ENCODE measurements at places on chromosomes 5 and 9.

GRCh38 chr5:121693864-121694263 lies 157.8 kb upstream of the FTMT start:
- no peak for DNase-seq

GRCh38 chr5:126368239-126368812 lies 54.9 kb upstream of the GRAMD2B start:
- DNase-seq: no peak

DNA sequence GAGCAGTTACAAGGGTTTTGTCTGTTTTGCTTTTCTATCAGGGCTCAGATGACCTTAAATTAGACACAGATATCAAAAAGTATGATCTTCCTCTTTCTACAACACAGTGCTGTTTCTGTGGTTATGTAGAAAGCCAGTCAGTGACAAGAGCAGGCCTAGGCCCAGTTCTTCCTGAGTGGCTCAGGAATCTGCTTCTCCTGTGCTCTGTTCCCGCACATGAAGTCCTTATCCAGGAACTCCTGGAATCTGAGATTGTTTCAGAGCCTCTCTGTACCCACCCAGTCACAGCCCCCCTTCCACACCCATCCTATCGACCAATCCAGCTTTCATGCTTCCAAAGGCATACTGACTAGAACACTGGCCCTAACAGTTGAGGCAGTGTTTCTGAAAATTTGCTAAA lies 40.4 kb upstream of the SMU1 start:
- no peak for DNase-seq

- DNase-seq: peak; percentile 91
Measured at GRCh38 chr5:164345173-164345849, 839.9 kb downstream of the MAT2B start.

DNA sequence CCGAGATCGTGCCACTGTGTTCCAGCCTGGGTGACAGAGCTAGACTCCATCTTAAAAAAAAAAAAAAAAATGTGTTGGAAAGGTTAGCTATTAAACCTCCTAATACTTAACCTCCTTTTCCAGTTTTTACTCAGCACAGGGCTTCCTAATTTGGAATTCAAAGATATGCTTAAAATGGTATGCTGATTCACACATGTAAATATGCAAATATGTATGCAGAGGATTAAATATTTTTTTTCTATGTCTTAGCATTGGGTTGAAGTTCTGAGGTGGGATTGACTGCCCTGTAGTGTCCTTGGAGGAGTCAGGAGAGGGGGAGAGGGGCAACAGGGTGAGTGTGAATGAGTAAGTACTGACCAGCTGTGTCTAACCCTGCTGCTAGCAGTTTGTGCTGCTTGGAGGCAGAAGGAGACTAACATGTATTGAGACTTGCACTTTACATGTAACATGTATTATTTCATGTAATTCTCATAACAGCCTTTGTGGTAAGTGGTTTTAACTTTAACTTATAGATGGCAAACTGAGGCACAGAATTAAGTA lies 63.2 kb downstream of the SLC44A1 start:
- DNase-seq: no peak

DNA sequence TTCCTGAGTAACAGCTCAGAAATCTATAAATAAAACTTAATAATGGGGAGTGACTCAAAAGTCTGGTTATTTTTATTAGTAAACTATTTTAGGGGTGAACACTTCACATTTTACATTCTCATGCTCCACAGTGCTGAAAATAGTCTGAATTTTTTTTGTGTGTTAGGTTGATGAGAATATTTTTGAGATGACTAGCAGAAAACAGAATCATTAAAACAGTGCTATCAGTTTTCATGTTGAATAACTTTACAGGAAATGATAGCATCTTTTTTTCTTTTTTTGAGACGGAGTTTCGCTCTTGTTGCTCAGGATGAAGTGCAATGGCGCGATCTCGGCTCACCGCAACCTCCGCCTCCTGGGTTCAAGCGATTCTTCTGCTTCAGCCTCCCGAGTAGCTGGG lies 60.3 kb downstream of the TMC1 start:
- DNase-seq: no peak

DNA sequence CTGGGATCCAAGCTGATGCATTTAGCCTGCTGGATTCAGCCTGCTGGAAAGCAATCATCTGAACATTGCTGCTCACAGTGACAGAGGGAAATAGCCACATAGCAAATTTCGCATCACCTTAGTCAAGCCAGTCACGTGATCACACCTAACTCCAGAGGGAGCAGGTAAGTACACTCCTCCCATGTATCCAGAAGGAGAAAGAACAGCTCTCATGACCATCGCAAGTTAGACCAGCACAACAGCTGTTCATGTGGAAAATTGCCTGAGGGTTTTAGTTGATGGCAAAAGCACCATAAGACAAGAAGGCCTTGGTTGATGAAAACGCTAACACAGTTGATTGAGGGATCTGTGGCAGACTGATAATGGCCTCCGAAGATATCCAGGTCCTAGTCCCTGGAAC lies 34.2 kb upstream of the MYO10 start:
- DNase-seq: no peak

DNA sequence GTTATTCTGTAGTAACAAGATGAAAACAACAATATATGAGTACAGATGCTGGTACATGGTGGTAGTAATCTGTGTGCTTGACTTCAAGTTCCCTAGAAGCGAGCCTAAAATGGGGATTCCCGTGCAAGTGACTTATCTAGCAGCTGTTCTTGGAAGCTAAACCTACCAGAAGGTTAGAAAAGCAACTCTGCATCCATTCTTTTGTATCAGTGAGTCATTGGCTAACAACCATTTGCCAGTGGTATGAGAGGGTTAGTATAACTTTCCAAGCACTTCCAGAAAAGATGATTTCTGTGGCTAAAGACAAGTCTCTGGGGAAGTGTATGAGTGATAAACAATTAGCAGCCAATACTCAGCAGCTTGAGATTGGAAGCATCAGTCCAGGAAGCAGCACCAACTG lies 787.7 kb upstream of the CDH6 start:
- no peak for DNase-seq

- no peak for DNase-seq
Measured at GRCh38 chr5:80216096-80216495, 39.8 kb downstream of the SERINC5 start.

GRCh38 chr9:137444106-137444790 lies 3.1 kb upstream of the ENTPD8 start:
- no peak for DNase-seq

DNA sequence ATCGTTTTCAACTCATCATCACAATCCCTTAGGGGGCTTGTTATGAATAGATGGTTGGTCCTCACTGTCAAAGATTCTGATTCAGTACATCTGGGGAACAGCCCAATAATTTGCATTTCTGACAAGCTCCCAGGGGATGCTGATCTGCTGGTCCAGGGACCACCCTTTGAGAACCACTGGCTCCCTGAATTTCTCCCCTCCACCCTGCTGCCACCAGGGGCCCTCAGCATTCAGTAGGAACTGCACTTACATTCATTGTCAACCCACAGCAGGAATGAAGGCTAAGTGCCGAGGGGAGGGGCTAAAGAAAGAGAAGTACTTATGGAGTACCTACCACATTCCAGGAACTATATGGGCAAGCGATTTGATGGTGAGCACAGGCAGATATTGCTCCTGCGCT lies 85.9 kb downstream of the BOD1 start:
- DNase-seq: no peak

DNA sequence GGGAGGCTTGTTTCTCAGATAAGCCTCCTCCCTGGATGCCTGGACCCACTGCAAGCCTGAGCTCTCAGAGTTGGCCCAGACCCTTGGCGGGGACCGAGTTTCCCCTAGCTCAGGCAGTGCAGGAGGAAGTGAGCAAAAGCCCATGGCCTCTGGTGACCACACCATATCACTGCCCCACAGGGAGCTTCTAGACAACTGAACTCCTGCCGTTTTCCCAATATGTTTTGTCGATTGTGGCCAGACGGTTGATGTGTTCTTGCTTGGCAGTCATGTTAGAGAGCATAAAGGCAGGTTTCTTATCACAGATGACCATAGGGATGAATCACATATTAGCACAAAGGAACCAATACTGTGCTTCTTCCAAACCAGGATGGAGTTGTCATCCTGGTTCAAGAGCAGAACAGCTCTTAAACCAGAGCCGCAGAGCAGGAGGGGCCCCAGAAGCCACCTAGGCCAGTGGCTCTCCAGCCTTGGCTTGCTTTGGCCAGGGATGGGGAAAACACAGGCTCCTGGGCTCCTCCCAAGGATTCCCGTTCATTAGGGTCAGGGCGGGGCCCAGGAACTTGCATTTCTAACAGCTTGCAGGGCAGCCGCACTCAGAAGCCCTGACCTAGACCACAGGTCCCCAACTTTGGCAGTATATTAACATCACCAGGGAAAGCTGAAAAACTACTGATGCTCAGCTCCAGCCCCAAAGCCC lies 113.1 kb upstream of the TBC1D2 start:
- DNase-seq: no peak

DNA sequence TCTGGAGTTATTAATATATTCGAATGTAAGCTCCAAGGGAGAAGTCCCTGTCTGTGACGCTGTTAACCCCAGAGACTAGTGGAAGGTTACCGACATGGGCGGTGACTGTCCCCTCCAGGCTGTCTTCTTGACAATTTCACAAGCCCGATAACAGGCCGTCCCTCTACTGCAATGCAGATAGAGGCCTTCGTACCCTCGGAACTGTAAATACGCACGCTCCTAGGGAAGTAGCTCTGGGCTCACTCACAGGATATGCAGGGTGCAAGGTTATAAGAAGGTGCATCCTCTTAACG lies 680 bp upstream of the RFK start:
- DNase-seq: no peak

GRCh38 chr5:40502736-40503135 lies 177.0 kb upstream of the PTGER4 start:
- DNase-seq: no peak

DNA sequence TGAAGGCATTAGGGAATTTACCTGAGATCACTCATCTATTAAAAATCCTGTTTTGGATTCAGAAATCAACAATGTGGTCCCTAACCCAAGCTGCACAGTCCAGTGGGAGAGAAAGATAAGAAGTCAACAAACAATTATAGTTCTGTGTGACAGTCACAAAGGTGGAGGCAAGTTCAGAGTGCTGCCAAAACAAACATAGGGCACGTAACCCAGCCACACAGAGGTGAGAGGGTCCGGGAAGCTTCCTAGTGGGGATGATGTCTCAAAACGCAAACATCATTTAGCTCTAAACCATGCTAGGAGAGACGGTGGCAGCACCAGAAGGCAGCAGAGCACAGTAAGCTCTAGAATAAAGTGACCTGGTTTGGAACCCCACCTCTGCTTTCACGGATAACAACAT lies 158.9 kb downstream of the MAPKAP1 start:
- DNase-seq: no peak

DNA sequence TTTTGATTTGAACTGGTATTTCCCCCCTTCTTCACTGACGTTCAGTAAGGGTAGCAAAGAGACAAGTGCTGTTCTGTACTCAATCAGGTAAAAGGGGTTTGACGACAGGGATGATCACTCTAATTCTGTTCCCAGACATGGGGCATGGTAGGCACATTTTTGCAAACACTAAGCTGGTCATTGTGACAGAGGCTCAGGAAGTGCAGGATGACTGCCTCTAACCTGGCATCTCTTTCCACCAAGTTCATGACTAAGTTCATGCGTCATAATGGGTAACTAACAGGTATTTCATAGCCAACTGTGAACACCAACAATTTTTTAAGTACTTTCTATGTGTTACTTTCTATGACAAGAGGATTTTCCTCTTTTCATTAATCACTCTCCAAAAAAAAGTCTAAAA lies 166.5 kb downstream of the MAPKAP1 start:
- DNase-seq: no peak

- no peak for DNase-seq
Measured at GRCh38 chr5:155047818-155048217, 34.3 kb downstream of the KIF4B start.

All from NCI-H2081 treated with DMSO at 0.1 percent for 48 hours (cell line).